ENCODE measurements at places on chromosomes 7 and 10.

DNA sequence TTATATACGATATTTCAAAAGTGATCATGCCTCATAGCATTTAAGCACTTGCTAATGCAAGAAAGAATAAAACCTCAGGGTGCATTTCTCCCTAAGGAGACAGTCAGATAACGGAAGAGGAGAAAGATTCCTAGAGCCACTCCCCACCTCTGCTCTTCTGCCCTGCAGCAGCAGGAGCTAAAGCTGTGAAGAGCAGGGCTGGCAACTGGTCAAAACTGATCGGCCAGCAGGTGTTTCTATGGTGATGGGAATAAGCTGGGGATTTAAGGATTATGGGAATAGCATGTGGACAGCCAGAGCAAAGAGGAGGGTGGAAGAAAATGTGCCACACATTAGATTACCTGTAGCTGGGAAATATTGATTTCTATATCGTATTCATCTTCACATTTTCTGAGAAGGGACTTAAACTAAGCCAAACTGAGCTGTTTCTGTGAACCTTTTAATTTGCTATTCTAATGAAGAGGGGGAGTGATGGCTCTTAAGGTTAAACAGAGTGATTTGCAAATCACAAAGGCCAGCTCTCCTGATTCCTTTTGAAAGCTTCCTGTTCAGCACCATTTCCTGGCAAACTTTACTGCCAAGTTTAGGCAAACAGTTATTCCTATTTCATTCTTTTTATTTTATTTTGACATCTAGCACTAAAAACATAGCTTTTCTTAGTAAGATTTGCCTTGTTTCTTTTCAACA lies 268.9 kb upstream of the PFKP start:
- no peak for DNase-seq

DNA sequence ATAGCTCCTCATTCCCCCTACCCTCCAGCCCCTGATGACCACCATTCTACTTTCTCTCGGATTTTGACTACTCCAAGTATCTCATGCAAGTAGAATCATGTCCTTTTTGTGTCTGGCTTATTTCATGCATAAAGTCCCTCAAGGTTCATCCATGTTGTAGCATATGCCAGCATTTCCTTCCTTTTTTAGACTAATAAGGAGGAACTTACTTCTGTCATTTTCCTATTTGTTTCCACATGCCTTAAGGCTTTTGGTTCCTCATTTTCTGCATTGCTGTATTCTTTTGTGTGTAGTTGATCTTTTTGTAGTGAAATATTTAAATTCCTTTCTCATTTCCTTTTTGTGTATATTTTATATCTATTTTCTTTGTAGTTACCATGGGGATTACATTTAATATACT lies 376.9 kb downstream of the CALN1 start:
- DNase-seq, result no peak

GRCh38 chr7:52260046-52260665 lies 775.3 kb upstream of the POM121L12 start:
- DNase-seq, result no peak

DNA sequence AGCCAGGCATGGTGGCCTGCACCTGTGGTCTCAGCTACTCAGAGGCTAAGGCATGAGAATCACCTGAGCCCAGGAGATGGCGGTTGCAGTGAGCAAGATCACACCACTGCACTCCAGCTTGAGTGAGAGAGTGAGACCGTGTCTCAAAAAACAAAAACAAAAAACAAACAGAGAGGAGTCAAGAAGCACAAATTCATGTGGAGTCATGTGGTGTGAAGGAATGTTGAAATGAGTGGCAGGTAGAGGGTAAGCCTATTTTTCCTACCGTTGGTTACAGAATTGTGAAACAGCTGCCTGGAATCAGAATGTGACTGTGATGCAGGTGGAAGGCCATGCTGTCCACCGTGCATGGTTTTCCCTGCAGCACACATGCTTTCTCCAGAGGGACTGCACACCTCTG lies 23.7 kb upstream of the NUB1 start:
- no peak for DNase-seq

- DNase-seq, result no peak
Observed at GRCh38 chr10:974038-974784, 14.0 kb upstream of the GTPBP4 start.

DNA sequence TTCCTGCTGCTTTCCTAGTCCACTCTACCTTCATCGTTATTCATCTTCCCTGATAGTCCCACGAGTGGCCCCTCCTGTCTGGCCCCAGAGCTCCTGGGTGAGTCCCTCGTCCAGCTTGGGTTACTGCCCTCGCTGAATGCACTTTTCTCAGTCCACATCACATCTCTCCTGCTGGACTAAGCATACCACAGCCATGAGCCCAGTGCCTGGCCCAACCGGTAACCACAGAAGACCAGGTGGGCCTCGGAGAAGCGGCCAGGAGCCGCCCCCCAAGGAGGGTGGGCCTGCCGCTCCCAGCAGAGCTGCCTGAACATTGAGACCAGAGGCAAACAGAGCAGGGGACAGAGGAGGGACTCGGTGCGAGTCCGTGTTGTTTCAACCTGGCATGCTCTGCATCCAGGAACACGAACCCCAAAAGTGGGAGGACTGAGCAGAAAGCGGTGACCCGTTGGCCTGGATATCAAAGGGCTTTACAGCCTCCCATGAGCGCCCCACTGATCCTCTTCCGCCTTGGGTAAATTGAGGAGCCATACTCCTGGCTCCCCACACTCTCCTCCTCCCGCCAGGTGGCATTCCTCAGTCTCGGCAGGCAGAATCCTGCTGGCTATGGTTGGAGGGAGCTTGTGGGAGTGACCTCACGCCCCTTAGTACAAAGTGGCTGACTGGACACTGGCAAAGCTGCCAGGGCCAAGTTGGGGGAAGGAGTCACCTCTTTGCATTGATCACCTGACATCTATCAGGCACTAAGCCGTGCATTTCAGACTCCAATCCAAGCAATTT lies 13.3 kb downstream of the TMEM72 start:
- no peak for DNase-seq

DNA sequence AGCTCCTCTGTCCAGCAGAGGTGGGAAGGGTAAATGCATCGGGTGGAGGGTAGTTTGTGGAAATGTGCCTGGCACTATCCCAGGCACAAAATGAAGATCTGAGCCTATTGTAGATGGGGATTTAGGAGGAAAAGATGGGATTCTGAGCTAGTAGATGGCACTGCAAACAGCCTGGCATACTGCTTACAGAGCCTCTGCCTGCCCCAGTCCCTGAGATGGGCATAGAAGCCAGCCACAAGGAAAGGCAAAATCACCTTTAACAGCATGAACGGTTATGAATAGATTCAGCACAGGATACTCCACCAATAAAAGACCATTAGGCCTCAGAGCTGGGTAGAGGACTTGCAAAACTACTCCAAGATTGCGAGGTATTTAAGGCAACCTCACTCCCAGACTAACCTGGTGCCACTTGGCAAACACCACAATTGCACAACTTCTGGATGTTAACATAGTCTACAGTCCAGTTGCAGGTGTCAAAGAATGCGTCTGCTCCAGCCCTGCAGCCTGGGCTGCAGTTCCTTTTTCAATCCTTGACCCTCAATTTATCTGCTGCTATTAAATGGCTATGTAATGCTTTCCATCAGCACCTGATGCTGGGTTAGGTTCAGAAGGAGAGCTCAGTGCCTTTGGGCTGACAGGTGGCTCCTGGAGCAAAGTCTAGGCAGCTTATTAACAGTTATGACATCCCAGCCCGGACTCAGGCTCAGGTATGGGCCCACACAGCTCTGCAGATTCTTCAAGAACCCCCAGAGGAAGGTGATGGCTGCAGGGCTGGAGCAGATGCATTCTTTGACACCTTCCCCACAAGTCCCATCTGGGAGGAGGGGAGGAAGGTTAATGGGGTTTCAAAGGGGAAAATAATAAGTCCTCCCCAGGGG lies 34.0 kb downstream of the CDHR3 start:
- no peak for DNase-seq

DNA sequence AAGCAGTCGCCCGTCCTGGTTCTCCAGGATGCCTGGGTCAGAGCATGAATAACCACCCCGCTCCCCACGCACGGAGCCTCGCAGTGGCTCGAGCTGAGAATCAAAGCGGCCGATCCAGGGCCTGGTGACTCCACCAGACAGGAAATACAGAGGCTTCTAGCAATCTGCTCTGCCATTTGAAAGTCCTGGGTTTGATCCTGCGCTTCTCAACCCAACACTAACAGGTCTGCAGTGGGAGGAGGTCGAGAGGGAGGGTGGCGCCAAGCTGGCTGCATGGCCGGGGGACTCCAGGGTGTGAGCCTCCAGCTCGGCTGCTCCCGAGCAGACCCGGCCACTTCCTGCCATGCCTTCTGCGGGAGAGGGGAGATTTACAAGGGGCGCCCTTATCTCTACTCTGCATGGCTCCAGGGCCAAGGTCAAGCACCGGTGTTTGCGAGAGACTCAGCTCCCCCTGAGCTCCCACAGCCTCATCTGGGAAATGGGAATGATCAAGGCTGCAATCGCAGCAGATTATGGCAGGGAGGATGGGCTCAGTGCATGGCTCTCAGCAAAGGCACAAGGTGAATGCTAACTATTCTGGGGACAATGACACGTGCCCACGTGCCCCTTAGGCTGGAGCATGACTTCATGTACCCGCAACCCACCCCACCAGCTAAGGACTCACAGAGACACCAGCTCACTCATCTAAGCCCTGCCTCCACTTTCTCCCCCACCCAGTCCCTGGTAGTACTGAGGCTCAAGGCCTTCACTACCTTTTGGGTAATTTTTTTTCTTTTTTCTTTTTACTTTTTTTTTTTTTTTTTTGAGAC lies 73.9 kb upstream of the TNRC18 start:
- no peak for DNase-seq

GRCh38 chr7:45920502-45921380 lies at the start of gene IGFBP3:
IGFBP3 (minus strand) TSS chr7:45921272; CDS start chr7:45921140, 132 bp downstream.
- peak; percentile 13 for DNase-seq

DNA sequence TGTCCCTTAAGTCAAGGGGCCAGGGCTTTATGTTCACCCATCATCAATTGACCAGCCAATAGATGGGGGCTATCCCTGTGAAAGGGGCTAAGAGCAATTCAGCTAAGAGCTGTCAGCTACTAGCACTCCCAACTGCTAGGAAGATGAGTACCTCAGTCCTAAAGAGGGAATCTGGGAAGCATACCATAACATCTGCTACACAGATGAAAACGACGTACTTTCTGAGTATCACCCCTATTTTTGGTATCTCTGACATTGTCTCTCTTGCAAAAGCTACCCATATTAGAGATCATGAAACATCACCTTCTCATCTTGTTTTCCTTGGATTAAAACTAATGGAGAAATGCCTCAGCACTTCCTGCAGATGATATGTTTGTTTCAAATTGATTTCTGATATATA lies 7.5 kb upstream of the SMNDC1 start:
- no peak for DNase-seq

GRCh38 chr7:42175834-42176723 lies 60.9 kb downstream of the GLI3 start:
- DNase-seq, result no peak

DNA sequence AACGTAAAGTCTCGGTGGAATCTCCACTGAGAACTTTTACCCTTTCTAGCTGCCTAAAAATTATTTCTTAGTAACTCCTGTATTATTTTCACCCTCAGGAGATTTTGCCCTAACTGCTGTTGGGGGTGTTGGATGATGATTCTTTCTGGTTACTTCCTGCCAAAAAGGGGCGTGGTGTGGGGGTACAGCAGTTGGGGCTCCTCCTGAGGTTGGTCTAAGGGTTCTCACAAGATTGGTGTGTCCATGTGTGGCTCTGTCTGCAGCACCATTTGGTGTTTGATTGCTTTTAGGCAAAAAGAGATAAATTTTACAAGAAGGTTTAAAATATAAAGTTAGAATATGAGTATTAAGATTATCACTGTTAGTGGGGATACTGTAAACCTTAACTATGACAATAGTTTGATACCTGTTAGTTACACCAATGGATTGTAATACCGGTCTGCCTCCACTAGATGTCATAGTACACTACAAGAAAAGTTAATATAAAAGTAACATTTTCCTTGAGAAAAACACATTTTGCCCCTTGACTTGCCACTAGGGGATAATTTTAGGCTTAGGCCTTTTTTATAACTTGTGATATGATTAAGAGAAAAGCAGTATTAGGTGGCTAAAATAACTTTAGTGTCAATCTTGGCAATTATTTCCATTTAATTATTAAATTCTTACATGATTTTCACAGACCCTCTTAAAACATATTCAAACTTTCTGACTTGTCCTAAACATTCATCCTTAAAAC lies 928.7 kb downstream of the IPMK start:
- no peak for DNase-seq

DNA sequence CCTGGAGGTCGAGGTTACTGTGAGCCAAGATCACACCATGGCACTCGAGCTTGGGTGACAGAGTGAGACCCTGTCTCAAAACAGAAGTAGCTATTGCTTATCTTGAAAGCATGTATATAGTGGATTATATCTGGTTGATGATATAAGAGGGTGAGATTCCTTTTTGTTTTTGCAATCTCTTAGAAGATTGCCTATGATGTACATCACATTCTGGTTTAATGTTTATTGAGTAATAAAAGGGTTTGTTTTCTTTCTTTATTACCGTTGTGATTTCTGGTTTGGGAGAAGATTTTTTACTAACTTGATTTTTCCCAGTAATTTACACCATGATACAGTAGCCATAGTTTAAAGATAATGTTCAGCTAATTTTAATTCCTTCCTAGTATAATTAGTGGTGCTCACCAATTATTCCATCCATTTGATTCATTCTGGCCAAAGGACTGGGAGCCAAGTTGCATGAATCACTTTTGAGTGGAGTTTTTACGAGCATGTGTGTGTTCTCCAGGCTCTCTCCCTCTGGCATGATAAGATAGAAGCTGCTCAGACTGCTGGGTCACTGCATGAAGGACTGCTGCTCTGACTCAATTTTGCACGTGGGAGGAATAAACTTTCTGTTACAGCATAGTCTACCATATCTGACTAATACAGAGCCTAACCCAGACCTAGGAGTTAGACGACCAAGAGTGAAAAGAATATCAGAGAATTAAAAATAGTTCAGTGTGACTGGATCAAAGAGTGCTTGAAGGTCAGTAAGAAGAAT lies 13.5 kb upstream of the TSPAN13 start:
- DNase-seq, result no peak

DNA sequence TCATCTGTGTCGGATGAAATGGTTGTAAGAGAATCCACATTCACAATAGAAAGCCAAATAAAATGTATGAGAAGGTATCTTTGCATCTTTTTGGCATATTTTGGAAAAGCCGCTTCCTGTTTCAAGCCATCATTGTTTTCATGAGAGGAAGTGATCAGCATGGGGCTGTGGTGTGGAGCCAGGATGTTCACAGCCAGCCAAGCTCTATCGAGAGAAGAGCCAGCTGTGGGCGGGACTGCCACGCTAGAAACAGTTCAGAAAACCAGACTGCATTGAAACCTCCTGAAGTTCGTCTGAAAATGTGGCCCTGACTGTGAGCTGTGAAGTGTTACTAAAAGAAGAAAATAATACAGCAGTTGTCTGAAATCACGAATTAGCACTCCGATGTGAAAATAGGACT lies 21.2 kb upstream of the NPS start:
- DNase-seq, result no peak

- DNase-seq, result peak; percentile 71
Observed at GRCh38 chr10:101840741-101841453, 2.7 kb downstream of the KCNIP2 start.

Data from naive thymus-derived CD8-positive, alpha-beta T cell (primary cell).